BJ (cell line): ENCODE measurements at places on chromosomes 16 and 17.

- DNase-seq: no peak
These were observed 34.3 kb downstream of the CPSF4L start for GRCh38 chr17:73227379-73227778.

GRCh38 chr16:54288030-54288834, 1.6 kb upstream of the IRX3 start:
- DNase-seq: no peak

DNA sequence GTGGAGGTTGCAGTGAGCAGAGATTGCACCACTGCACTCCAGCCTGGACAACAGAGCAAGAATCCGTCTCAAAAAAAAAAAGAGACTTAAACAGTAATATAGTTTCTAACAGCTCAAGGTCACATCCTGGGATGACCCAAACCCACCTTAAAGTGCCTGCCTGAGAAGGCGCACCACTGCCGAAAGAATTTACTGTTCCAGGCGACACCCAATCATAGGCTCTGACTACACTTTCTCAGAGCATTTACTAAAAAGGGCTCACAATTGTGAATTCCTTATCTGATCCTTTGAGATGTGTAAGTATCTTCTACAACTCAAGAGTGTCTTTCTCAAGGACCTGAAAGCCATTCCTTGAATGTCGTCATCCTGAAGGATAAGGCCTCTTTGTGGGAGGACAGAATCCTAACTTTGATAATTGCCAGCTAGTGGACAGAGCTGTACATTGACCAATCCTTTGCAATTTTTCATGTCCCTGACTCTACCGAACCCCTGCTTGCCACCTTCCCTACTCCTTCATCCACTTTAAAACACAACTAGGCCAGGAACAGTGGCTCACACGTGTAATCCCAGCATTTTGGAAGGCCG, 2.6 kb upstream of the ST3GAL2 start:
- DNase-seq: no peak

DNA sequence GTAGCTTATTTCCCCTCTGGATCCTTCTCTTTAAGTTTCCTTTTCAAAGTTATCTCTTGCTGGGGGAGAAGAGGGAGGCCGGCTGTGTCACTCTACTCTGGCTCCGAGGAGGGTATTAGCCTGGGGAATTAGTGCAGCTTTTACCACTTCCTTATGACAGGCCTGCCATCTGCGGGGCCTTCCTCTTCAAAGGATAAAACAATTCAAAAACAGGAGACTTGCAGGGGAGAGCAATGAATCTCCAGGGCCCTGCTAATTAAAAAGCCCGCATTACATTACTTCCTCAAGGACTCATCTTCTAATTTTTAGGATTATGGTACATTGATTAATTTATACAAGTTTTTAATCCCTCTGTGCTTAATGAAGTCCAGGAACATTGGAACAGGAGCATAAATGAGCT, 190.9 kb upstream of the CDH5 start:
- no peak for DNase-seq

DNA sequence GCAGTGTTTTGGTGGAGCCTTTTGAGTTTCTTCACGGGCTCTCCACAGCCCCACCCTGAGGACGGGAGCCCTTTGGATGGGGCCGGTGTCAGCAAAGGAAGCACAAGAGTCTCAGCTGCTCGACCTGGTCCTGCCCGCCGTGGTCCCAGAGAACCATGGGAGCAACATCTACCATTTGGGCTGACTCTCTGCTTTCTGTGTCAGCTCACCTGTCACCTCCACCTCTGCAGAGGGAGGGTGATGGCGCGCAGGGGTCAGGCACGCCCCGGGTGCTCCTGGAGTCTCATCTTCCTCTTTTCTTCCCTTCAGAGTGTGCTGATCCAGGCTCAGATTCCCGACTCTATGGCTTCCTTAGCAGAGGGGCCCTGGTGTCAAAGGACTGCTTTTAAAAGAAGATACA, 171.7 kb downstream of the LAT start:
- no peak for DNase-seq

DNA sequence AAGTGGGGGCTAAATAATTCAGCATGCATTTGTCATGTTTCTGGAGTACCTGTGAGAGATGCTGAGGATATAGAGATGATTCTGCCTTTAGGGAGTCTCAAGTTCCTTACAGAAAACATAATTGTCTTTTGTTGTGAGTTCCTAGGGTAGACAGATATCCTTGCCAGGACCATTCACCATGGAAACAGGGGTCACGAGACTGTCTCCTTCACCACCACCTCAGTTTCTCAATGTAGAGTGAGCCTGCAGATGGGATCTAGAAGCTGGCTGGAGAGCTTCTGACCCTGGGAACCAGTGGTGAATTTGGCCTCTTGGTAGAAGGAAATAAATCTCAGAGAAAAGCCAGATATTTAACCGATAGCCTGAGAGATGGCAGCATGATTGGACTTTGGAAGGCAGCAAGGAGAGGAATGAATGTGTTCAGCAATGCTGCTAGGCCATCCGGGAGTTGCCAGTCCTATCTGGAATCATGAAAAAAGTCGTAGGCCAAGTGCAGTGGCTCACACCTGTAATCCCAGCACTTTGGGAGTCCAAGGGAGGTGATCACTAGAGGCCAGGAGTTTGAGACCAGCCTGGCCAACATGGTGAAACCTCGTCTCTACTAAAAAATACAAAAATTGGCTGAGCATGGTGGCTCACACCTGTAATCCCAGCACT, 7.4 kb upstream of the HDAC5 start:
- DNase-seq: no peak

DNA sequence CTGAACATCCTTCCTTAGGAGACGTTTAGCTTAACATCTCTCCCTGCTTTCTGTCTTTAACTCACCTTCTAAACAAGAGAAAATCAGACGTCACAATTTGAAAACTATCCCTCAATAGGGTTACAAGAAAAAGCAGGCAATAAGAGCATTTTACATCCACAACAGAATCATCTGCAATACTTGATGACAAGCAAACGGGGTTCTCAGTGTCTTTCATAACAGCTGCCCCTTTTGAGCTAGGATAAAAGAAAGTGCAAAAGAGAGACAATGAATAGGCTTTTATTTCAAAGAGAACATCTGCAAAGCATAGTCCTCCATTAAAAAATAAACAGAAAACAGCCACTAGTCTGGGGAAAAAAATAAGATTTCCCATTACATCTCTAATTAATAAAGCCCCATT, 13.2 kb downstream of the XYLT1 start:
- DNase-seq: no peak

DNA sequence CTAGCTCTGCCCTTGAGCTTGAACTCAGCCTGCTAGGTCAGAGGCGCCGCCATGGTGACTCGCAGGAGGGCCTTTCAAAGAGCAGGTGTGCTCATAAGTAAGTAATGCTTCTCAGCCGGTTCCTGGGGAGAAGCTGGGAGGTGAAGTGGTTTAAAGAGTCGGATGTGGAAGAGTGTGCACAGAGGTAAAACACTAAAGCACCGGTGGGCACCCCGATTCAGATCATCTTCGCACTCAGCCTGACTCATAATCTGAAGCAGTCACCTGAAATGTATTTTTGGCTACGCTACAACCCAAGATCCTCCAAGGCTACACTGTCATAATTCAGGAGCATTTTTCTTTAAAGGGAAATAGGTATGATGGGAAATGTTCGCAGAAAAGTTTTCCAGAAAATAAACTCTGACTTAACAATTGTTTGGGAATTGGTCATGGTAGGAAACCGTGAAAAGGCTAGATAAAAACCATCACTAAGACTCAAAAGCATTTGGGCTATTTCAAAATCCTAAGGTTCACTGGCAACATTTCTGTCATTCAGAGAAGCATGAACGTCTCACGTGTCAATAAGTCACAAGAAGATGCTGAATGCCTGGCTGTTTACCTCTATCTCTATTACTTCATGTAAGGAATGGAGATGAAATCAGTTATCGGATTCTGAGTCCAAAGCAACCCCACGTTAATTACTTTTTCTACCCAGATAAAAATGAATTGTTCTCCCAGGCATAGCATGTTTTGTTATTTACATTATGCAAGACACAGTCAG, 17.8 kb downstream of the CDH8 start:
- no peak for DNase-seq

DNA sequence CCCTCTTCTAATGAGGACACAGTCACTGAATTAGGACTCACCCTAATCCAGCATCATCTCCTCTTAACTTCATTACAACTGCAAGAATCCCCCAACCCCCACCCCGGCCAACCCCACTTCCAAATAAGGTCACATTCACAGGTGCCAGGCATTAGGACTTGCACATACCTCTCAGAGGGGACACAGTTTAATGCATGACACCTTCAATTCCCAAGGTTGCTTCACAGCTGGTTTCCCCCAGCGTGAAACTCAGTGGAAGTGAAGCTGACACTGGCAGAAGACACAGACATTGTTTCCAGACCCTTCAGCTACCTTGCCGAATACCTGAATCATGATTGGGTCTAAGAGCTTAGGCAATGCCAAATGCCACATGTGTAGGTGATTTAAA, 217.0 kb upstream of the DYNLRB2 start:
- no peak for DNase-seq

DNA sequence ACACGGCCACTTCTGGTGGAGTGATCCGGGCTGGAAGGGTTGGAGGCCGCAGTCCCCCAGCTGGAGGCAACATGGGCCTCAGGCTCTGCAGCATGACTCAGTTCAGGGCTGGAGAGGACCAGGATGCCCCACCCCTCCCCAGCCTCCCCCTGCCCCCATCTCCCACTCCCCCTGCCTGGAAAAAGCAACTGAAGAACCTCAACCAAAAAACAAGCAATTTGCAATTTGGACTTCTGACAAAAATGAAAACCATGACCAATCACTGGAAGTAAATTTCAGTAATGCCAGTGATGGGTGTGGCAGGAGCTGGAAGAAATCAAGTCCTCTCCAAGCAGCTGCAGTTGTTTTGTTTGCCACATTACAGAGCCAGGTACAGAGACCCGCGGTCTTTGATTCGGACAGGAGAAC, 6.6 kb upstream of the MIF4GD start:
- DNase-seq: peak; percentile 76

DNA sequence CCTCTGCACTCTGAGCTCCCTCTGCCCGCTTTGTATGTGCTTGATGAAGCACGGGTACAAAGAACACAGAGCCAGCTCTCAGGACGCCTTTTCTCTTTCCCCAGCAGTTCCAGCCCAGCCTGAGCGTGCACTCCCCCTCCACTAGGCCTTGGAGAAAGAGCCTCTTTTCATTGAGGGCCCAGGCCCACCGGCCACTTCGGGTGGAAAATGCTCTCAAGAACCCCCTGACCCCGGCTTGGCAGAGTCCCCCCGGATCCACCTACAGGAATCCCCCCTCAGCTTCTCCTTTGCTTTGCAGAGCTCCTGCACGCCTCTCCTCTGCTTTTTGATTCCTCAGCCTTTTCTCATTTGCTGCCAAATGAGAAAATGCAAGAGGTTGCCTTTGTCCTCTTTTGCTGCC, 30.2 kb downstream of the MRC2 start:
- no peak for DNase-seq

- DNase-seq: no peak
These were observed 235.6 kb upstream of the MAF start for GRCh38 chr16:79836144-79836543.

- no peak for DNase-seq
These were observed 57.3 kb downstream of the RAP1GAP2 start for GRCh38 chr17:2853283-2854142.

- DNase-seq: no peak
These were observed at the start of gene CCL5 for GRCh38 chr17:35879773-35880654. TSS of gene CCL5 (minus strand) at chr17:35880360.

DNA sequence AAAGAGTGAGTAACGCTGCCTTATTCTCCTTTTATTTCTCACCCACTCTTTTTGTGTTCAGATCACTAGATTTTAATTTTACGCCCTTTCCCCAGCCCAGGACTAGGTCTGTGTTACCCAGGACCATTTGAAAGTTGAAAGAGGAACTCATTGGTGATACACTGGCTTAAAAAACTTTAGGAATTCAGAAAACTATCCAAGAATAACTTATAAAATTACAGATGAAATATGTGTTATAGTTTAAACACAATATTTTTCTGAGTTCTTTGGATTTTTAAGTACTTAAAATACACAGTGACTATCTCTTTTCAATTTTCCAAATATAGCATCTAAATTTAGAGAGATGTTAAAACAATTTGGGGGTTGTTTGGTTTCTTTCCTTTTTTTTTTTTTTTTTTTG, 385.2 kb downstream of the CDH13 start:
- DNase-seq: peak; percentile 40

DNA sequence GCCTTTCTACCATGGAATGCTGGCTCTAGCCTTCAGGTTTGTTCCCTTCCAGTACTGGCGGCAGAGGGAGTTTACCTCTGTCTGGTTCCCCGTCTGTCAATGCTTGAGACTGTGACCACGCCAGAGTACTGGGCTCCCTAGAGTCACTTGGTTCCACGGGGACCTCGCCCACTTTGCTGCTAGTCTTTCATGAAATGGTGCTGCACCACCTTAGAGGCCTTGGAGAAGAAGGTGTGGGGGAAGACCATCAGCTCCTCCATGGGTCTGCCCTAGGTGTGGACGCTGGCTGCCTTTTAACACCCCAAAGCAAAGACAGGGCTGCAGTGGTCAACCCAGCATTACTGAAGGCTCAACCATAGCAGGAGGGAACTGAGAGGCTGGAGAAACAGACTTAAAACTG, 55.3 kb upstream of the KSR1 start:
- no peak for DNase-seq

DNA sequence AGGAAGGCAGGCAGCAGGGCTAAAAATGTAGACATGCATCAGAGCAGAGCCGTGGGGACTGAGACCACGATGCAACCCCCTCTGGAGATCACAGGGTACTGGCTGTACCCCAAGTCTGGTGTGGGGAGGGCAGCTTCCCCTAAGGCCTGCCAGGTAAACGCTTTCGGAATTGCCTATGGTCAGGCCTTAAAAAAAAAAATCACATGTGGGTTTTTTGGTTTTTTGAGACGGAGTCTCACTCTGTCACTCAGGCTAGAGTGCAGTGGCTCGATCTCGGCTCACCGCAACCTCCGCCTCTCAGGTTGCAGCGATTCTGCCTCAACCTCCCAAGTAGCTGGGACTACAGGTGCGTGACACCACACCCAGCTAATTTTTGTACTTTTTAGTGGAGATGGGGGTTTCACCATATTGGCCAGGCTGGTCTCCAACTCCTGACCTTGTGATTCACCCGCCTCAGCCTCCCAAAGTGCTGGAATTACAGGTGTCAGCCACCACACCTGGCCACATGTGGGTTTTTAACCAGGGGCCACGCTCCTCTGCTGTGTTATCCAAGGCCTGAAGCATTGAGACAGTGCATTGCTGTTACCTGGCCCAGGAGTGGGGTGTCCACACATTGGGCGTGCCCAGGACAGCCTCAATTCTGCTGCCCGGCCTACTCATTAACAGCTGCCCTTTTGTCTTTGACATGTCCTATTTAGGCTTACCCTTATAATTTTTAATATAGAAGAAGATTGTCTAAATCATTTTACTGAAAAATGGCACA, 50.4 kb downstream of the LITAF start:
- DNase-seq: no peak
